ENCODE measurements at places on chromosomes 6 and 20.

DNA sequence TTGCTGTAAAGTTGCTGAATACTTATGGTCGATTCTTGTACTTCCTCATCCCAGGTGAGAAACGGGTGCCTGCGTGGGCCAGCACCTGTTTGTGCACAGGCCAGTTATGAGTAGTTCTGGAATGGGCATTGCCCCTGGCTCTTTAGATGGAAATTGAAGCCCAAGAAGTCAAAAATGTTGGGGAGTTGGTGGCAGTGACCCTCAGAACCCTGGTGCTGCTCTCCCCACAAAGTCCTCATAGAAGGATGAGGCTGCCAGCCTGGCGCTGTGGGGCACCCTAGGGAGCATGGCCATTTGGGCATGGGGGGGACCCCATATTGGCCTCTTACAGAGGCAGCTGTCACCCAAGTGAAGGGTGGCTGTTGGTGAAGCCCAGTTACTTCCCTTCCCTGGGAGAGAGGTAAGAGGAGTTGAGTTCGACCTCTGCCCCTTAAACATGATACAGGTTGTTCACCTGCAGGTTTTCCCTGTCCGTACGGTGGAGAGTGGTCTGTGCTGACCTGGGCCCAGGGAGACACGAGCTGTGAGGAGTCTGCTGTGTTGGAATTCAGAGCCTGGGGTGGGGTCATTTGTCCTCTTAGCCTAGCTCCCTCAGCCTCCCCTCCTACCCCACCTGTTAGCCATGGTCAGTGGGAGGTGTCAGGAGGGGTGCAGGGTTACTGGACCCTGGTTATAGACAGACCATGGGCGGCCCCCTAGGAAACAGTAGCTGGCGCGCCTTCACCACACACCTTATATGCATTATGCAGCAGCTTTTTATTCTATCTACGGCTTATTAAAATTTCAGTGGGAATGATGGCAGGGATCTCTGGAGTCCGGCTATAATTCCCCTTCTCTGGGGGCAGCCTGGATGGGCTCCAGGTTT lies 4.9 kb downstream of the HMGA1 start:
- DNase-seq: no peak

DNA sequence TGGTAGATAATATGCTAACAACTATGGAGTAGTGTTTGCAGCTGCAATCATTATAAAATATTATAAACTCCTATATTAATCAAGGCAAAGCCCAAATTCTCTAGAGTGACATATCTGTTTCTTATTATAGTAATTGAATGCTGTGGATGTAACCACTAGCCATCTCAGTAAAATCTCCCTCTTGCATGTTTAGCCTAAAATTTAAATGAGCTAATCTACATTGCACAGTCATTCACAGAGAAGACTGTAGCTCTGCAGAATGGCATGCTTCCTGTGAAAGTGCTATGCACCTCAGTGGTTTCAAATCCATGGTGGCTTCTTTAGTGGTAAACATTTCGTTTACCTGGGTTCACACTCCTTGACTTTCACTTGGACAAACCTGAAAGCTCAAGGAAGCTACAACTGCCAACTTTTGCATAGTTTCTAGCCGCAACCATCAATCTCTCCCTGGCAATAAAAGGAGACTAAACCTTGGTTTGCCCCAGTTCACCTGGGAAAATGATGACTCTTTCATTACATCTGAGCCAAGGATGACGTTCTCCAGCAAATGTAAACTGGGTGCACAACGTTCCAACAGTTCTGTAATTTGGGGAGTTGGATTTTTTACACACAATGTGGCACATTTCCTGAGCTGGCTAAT lies 47.2 kb downstream of the FILIP1 start:
- DNase-seq: no peak

DNA sequence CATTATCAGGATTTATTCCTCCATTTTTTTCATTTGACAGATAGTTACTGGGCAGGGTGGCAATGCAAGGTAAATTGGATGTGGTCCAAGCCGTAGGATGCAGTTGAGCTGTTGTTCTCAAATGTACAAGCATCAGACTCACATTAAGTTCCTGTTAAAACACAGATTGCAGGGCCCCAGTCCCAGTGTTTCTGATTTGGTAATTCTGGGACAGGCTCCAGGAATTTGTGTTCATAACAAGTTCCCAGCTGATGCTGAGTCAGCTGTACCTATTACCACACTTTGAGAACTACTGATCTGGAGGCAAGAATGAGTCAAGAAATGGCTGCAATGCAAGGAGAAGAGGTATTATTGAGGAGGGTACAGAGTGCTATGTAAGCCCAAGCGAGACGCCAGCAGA lies 11.7 kb downstream of the TMEM244 start:
- no peak for DNase-seq

GRCh38 chr20:54197621-54198604 lies 10.0 kb upstream of the PFDN4 start:
- no peak for DNase-seq

GRCh38 chr6:25448965-25449538 lies 169.9 kb downstream of the CARMIL1 start:
- DNase-seq: no peak

- DNase-seq: no peak
These were observed 11.0 kb downstream of the OTOR start for GRCh38 chr20:16759181-16759563.

- no peak for DNase-seq
These were observed 54.8 kb upstream of the MBOAT1 start for GRCh38 chr6:20266851-20267608.

DNA sequence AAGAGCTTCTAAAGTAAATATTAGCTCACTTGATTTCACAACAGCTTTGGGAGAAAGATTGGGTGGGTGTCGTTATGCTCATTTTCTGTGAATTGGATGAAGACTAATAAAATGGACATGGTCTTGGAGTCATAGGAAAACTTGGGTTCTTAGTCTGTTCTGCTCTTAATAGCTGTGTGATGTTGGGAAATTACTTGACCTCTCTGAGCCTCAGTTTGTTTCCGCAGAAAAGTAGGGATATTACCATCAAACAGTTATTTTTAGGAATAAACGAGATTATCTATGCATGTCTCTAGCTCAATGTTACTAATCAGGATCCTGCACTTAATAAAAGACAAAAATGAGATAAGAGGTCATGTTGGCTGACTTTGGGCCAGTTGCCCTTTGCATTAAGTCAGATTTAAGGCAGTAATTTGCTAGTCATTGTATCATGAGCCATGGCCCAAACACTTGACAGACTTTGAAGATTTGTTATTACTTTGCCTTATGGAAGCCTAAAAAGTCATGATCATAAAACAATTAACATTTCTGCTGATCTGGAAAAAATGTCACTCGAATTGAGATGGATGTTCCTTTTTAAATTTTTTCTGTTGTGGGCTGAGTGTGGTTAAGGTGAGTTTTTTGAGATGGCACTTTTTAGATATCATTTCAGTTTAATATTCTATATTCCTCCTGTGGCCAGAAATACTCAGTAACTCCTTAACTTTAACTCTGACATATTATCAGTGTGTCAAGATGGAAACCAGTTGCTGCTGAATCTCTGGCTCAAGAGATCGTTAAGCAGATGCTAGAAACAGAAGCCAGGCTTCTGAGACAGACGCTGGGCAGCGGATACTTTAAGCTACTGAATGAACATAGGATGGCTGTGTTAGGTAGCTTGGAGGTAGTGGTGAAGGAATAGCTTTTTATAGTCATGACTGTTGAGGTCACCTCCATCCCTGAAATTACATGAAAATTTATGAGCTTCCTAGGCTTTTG lies 291.6 kb downstream of the PHF3 start:
- no peak for DNase-seq

DNA sequence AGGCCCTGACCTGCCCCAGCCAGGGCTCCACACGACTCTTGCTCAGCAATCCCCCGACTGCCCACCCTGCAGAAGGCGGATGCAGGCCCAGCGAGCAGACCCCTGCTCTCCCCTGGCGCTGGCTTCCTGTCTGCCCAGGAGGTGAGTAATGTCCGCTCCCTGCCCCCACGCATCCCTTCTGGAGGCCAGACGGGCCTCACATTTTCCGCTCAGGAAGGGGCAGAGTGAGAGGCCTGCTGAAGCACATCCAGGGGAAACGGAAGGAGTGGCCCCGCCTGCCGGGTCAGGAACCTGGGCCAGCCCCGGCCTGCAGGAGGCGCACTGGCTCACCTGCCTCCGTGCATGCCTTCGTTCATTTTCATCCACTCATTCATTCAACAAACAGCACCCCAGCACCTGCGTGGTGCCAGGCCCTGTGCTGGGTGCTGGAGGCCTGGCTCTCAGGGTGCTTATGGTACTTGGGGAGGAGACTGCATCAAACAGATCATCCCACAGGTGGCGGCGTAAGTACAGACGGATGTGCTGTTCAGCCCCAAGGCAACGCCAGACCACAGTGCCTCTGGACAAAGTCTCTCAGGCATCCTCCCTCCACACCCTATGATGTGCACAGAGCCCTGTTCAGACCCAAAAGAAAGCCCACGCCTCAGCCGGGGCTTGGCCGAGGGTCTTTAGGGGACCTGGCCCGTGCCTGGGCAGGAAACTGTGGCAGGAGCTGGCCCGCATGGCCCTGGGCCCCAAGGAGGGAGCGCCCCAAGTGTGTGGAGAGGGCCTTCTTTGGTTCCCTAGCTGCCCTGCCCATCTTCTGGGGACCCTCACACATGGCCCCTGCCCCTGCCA lies 112.1 kb downstream of the ASXL1 start:
- DNase-seq: no peak

DNA sequence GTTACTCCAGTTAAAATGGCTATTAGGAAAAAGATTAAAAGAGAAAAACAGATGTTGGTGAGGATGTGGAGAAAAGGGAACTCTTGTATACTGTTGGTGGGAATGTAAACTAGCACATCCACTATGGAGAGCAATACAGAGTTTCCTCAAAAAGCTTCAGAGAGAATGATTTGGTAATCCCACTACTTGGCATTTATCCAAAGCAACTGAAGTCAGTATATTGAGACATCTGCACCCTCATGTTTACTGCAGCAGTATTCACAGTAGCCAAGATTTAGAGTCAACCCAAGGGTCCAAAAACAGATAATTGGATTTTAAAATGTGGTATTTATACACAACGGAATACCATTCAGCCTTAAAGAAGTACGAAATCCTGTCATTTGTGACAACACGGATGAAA lies 469.5 kb downstream of the QKI start:
- no peak for DNase-seq

- peak; percentile 45 for DNase-seq
These were observed 77.1 kb downstream of the SGK1 start for GRCh38 chr6:134240665-134241431.

GRCh38 chr20:64064145-64064698 lies 1.2 kb downstream of the TCEA2 start:
- no peak for DNase-seq

DNA sequence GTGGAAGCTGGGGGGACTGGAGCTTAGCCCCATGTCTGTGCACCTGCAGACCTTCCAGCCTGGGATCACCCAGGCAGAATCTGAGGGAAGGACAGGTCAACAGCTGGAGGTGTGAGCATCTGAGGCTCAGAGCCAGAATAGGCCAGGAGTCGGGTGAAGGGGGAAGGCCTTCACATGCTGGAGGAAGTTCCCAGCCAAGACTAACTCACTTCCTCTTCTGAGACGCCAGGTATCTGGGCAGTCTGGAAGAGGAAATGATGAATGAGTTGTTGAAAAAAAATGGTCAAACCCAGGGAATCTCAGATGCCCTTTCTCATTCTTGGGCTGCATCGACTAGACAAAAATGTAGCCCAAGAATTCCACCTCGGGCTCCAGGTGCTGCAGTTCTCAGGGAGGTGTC lies 73.6 kb upstream of the TIAM2 start:
- no peak for DNase-seq

DNA sequence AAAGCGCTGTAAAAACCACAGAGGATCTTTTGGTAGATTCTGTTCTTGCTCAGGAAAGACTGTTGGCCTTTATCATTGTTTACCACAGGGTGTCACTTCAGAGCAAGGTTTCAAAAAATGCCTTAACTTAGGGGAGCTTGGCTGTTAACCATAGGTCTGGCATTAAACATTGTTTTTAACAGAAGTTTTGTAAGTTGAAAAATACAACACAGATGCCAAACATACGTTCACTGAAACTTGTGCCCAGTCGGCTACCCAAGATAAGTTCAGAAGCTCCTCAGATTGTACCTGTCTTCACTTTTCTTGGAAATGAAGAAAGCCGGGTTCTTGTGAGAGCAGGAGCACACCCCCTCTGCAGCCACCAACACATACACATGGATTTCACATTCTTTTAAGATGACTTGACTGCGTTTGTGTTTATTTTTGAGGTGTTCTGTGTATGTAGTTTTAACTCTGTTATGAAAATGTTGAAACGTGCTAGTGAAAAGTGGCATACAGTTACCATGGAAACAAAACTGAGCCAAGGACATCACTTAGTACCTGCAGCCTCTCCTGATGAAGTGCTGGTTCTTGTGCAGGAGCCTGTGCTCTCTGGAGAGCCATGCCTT lies 64.9 kb downstream of the SYCP2L start:
- DNase-seq: no peak

- DNase-seq: no peak
These were observed 59.7 kb upstream of the SNX9 start for GRCh38 chr6:157763129-157763903.

DNA sequence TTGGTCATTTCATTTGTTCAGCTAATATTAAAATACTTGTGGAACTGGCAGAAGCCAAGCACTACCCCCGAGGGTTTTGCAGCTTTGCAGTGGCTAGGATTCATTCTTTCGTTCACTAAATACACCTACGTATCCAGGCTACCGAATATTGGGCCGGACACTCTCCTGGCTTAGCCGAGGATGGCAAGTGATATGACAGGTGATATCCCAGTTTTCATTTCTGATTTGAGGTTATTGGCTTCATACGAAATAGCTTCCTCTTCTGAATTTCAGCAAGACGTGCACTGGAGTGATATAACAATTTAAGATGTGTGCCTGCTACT lies 536 bp upstream of the MTFR2 start:
- no peak for DNase-seq
